Body of pancreas (tissue), 4 donors: ENCODE measurements at places on chromosomes 7 and 10. TPM values are rescaled to one million over a fixed set of nuclear protein-coding genes. Genes with fewer than 3 reads are reported as not detected.

DNA sequence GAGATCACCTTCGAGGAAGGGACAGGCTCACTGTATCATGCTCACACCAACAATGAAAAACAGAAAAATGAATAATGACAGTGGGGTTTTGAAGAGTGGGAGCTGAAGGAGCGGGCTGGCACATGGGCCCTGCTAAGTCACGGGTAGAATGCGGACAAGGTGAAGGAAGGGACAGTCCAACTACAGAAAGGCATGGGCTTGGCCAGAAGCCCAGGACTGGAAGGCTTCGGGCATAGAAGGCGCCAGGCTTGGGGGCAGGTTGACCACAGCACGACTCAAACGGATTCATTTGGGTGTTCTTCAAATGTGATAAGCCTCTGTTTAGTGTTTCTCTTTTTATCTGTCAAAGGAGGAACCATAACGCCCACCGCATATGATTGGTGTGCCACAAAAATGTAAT is 509.5 kb downstream of the CCSER2 start:
- H3K27me3 ChIP-seq, result no peaks in the 10 kb centered on the region
- H3K4me1 ChIP-seq, result peaks cover 4% of the 10 kb centered on the region
- no peak overlapping the region for H3K27ac ChIP-seq
- DNase-seq, result no peak

- no peaks in the 10 kb centered on the region for H3K4me1 ChIP-seq
- no peak overlapping the region for H3K27ac ChIP-seq
- H3K27me3 ChIP-seq, result no peaks in the 10 kb centered on the region
- DNase-seq, result no peak
Measured at GRCh38 chr10:122362621-122363020, 11.9 kb upstream of the PLEKHA1 start.

GRCh38 chr10:63671317-63671937 is 150.2 kb downstream of the REEP3 start:
- no peaks in the 10 kb centered on the region for H3K36me3 ChIP-seq
- peaks cover 9% of the 10 kb centered on the region for H3K4me1 ChIP-seq
- DNase-seq, result no peak
- H3K27me3 ChIP-seq, result no peaks in the 10 kb centered on the region
- no peak overlapping the region for H3K4me3 ChIP-seq

- H3K4me1 ChIP-seq, result no peaks in the 10 kb centered on the region
- no peak overlapping the region for H3K27ac ChIP-seq
Measured at GRCh38 chr7:22842383-22842941, 19.8 kb upstream of the TOMM7 start.

DNA sequence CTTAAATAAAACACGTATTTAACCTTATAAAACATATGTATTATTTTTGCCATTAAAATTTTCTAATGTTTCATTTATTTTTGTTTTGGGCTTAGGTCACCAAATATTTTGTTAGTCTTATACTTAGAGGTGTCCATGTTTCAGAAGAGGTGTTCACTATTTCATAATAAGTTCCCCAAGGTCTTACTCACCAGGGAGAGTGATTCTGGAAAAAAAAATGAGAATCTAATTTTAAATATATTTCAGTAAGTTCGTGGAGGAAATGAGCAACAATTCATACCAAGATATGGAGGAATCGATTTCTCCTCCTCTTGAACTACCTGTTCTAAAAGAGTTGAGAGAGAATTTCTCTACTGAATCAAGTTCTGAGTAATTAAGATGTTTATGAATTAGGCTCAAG is 271.6 kb upstream of the SLC26A5 start:
- no peaks in the 10 kb centered on the region for H3K36me3 ChIP-seq
- H3K4me1 ChIP-seq, result no peaks in the 10 kb centered on the region
- no peak for DNase-seq
- no peak overlapping the region for H3K27ac ChIP-seq
- no peak overlapping the region for H3K4me3 ChIP-seq

PCLO gene
- 20.8 TPM for total RNA-seq

HOXA6 gene
- not detected for total RNA-seq
